ENCODE measurements at places on chromosomes 6 and 20.

DNA sequence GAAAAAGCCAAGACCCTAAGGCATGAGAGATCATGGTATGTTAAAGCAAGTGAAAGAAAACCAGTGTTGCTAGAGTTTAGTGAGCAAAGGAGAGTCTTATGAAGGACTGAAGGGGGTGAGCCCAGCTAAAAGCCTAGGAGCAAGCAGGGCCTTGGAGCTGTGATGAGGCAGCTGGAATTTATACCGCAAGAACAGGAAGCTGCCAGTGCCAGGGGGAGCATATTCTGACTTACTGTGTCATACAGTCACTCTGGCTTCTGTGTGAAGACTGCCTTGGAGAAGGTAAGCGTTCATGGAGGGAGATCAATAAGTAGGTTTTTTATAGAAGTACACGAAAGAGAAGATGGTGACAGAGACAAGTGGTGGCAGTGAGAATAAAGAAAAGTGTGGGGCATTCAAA is 308.9 kb upstream of the THEMIS start:
- DNase-seq = no peak

- DNase-seq = no peak
Measured at GRCh38 chr20:49684335-49684997, 29.2 kb downstream of the B4GALT5 start.

DNA sequence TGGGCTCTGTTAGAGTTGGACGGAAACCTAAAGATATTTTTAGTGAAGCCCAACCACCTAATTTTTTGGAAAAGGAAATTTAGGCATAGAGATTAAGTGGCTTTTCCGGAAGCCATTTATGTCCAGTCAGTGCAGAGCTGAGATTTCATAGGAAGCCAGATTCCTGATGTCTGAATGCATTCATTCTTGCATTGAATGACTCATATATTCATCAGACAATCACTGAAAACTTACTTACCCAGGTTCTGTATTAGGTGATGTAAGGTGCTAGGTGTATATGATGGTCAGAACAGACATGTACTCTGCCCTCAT is 4.1 kb downstream of the SH3BGRL2 start:
- DNase-seq = no peak

- no peak for DNase-seq
Measured at GRCh38 chr6:18072841-18073240, 49.6 kb downstream of the NHLRC1 start.

DNA sequence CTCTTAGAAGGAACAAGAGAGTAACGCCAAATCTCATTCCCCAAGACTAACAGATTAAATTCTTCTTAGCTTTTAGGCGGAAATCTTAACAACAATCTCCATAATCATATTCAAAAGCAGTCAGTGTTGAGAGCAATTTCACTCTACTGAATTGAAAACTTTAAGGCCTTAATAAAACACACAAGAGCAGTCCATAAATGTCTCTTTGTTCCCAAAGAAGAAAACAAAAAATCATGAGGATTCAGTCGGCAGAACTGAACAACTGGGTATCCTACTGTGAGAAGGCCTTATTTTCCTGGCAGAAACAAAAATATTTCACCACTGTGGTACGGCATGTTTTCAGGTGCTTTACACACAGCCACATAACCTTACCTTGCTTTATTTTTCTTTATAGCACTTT is 14.4 kb downstream of the ABHD12 start:
- DNase-seq = no peak

DNA sequence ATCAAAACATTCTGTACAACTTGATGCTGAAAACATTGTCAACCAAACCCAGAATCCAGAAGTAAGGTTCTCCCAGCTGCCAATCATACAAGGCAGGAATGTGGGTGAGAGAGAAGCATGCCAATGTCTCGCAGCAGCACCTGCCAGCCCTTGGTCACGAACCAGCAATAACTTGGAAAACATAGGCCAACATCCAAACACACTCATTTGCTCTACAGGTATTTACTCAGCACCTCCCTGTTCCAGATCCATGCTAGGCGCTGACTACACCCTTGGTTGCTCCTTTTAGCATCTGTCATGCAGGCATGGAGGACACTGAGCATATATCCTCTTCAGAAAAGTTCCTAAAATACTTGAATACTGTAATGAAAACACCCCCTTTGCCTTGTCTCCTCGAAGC is 63.6 kb downstream of the FAXC start:
- no peak for DNase-seq

GRCh38 chr6:31821301-31822035 is 6.1 kb upstream of the HSPA1B start:
- peak; percentile 57 for DNase-seq

- peak; percentile 16 for DNase-seq
Measured at GRCh38 chr20:51766994-51767866, 960 bp downstream of the ATP9A start.

- DNase-seq = no peak
Measured at GRCh38 chr6:113458368-113459010, 398.7 kb upstream of the MARCKS start.

DNA sequence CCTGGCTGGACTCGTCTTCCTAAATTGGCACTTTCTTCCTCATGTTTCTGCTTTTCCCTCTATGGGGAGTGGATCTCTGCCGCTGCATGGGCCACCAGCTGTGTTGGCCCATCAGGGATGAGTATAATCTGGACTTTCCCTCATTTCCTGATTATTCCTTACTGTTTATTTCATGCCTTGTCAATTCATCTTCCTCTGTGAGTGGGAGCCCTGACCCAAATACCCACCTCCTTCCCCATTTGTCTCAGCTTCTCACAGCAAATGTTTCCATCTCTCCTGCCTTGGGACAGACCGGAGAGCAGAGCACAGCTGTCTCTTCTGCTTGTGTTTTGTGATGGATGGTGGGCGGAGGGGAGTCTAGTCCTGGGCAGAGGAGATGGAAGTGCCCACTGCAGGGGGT is 212.7 kb downstream of the UST start:
- no peak for DNase-seq

DNA sequence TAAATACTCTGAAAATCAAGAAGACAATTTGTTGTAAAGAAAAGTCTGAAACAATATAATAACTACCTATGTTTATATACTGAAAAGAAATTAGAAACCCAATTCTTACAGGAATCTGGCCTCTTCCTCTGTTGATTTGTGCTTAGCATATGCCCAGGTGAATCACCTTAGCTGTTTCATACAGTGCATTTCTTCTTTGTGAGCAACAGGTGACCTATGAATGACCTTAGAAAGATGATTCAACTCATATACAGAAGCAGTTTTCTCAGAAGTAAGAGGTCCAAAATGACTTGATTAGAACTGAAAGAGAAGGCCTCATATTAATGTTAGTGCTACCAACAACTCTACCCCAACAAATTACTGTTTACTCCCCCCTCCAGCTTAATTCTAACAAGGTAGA is 419.5 kb upstream of the ID4 start:
- no peak for DNase-seq

- DNase-seq = no peak
Measured at GRCh38 chr20:44001667-44002596, 87.3 kb downstream of the TOX2 start.

DNA sequence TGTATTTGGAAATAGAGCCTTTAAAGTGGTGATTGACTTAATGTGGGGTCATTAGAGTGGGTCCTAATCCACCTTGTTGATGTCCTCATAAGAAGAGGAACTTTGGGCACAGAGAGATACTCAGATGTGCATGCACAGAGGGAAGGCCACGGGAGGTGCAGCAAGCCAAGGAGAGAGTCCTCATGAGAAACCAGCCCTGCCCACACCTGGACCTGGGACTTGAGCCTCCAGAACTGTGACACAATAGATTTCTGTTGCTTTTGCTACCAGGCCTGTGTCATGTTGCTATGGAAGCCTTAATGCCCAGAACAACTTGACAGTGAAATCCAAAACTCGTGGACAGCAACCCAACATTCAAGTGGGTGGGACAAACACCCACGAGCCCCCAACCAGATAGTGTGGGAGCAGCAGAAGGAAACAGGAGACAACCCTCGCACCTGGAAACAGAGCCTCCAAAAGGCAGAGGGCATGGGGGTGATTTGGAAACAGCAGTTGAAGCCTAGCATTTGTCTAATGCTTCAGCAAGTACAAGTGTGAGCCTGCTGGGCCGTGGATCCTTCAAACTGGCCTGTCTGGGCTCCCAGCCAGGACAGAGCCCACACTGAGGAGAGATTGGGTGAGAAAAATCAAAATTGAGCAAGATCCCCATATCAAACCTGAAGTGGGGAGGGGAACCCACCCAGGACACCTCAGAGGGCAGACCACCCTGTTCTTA is 201.0 kb upstream of the CST7 start:
- DNase-seq = no peak

- no peak for DNase-seq
Measured at GRCh38 chr6:158021814-158022748, 40.4 kb downstream of the SYNJ2 start.
